ENCODE measurements at places on chromosomes 3 and 15.

GRCh38 chr15:36970522-36970921, 129.8 kb downstream of the MEIS2 start:
- DNase-seq = no peak

GRCh38 chr15:75916978-75917377, 13.3 kb downstream of the FBXO22 start:
- DNase-seq = no peak

- peak; percentile 63 for DNase-seq
Observed at GRCh38 chr3:143040261-143040879, 39.0 kb downstream of the U2SURP start.

GRCh38 chr3:113232342-113232741, 21.0 kb downstream of the BOC start:
- no peak for DNase-seq

DNA sequence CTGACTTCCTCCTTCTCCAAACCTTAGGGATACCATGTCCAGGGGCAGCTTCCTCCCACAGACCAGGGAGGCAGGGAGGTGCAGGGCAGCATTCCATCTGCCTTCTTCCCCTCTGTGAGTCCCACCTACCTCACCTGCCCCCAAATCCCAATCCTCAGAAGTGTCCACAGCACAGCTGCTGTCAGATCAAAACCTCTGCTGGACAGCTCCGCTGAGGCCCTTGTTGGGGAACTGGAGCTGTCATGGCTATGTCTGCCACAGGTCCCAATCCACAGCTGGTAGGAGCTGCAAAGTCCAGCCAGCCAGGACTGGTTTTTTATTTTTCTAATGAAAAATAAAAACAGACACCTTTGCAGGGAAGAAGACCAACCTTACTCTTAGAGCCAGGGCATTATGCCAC, 40.7 kb upstream of the TBC1D21 start:
- DNase-seq = no peak

- DNase-seq = no peak
Observed at GRCh38 chr3:40753951-40754350, 229.2 kb downstream of the ZNF621 start.

- no peak for DNase-seq
Observed at GRCh38 chr3:176787506-176787905, 409.8 kb downstream of the TBL1XR1 start.

- DNase-seq = no peak
Observed at GRCh38 chr3:26029321-26029720, 239.4 kb downstream of the OXSM start.

DNA sequence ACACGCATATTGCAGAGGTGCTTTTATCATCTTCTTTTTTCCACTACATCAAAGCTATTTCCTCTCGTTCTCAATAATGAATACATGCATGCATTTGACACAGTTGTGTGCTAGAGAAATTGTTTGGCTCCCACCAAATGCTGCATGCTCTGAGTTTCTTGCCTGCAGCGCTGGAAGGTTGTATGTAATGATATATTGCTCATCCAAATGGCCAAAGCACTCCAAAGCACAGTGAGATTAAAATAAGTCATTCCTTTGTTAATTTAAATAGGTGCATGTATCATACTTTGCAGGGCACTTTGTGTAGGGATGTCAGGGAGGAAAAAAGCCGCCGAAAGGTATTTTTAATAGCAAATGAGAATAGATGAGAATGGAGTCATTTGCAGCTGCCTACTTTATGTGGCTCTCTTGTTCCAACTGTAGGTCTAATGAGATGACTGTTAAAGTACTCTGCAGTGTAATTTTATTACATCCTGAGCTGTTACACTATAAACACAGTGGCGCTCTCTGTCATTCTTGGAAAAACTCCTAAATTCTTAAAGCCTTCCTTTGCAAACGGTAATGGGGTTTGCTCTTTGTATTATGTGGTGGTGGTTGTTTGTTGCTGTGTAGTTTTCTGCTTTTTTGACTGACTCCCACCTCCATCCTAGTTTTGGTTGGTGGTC, 56.9 kb upstream of the SKOR1 start:
- no peak for DNase-seq

GRCh38 chr3:56989977-56990640, 70.4 kb upstream of the SPATA12 start:
- no peak for DNase-seq

DNA sequence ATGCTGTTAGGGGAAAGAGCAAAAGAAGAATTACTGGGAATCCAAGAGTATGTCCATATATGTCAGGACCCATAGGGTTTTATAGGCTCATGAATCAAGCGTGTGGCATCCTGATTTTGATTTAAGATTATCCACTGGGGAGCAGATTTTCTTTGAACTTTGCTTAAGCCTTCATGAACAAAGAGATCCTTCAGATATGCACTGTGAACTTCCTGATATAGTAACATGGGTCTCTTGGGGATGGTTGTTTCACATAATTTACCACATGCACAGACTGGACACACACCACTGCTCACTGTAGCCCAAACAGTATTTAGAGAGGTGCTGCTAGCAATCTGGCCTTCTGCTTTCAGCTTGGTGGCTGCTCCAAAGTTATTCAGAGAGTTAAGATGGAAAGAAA, 200.9 kb upstream of the ZPLD1 start:
- DNase-seq = peak; percentile 85

DNA sequence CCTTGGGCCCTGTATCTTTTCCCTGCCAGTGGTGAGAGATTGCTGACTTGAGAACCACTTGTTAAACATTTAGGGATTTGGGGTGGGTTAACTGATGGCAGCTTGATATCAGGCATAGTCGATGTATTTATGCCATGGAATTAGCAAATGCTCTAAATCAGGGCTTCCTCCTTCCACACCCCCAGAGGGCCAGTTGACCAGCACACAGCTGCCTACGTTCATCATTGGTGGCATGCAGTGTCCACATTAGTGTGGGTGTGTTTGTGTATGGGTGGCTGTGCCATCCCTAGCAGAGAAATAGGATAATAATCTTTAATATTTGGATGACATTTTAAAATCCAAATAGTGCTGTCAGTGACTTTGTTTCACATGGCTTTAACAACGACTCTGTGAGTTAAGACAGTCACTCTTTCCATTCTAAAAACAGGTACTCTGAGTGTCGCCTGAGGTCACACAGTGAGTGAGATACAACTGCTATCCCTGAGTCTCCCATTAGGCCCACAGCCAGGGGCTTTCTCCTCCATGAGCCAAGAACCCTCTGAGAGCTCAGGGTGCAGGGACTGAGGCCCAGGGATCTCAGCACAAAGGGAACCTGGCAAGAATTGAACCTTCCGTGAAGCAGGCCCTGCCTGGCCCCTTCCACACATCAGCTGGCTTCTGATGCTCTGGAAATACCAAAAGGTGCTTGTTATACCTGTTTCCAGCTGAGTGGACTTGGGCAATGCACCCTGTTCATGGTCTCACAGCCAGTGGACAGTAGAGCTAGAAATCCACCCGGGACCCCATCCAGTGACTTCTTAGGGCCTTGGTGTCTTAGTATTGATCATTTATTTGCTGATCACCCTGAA, 4.3 kb upstream of the LTF start:
- no peak for DNase-seq

DNA sequence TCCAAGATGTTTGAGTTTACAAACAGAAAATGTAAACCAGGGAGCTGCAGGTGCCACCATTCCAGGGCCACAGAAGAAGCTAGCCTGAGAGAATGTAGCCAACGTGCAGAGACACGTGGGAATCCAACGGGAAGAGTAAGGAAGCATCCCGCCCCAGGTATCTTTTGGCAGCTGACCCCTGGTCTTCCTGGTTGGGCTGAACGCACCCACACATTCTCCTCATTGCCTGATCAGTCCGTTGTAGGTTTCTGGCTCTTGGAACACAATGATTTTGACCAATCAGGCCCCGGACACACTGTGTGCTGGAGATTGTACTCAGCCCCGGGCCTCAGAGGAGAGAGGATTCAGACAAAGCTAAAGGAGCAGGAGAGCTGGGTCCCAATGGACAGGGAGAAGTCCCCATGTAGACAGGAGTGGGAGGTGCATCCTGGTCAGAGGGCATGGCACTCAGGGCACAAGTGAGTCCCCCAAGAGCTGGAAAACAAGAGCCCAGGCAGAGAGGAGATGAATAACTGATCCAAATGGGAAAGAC, 102.3 kb downstream of the TPRA1 start:
- DNase-seq = no peak

GRCh38 chr3:144308396-144308795, 336.8 kb downstream of the DIPK2A start:
- no peak for DNase-seq

DNA sequence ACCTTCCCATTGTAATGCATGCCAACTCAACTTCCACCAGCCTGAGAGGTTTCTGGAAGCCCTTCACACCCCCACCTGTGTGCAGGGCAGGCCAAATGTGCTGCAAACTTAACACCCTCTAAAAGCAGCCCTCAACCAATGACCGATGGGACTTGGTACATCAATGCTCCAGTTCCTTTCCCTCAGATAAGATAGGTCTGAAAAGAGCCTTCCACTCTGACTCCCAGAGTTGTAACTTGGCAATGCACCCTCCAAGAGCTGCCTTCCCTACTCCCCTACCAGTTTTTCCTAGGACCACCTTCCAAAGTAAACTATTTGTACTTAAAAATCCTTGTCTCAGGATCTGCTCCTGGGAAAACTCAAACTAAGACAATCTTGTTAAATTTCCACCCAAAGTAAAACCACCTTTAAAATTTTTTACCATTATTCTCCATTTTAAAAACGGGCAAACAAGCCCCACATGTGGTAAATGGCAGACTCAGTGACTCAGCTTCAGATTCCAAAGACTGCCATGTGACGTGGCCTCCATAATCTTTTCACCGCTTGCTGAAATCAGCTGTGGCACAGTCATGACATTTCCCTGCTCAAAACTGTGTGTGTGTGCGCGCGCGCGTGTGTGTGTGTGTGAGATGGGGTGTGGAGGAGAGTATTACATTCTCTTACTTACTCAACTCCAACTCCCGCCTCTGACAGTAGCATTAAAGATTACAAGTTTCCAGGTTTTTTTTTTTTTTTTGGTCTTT, 17.2 kb downstream of the RASGRP1 start:
- DNase-seq = no peak

DNA sequence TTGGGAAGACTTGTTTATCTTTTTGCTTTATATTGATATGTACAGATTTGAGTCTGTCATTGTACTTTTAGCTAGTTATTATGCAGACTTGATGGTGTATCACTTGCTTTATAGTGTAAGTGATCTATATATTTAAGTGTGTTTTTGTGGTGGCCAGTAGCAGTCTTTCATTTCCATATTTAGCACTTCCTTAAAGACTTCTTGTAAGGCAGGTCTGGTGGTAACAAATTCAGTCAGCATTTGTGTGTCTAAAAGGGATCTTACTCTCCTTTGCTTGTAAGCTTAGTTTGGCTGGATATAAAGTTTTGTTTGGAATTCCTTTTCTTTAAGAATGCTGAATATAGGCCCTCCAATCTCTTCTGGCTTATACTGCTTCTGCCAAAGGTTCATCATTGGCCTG, 322.5 kb upstream of the EPHA6 start:
- DNase-seq = no peak

GRCh38 chr15:84982301-84982920, 755 bp downstream of the PDE8A start:
- DNase-seq = no peak

DNA sequence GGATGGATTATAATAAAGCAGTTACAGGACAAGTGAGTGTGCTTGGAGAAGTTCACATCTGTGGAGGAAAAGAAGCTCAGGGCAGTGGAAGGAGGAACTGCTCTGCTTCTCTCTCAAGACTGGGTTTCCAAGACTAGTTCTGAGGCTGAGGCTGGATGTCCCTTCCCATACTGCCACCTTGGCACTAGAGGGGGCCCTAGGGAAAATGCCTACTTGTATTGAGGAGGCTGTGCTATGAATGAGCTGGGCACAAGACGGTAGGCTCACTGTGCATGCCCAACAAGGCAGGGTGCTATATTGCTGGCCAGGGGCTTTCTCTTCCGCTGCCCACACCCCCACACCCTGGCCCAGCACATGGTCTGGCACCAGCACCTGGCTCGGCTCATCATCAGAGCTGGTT, 65.2 kb downstream of the SLCO2A1 start:
- peak; percentile 45 for DNase-seq

GRCh38 chr3:185330644-185331043, 32.3 kb upstream of the MAP3K13 start:
- no peak for DNase-seq

DNA sequence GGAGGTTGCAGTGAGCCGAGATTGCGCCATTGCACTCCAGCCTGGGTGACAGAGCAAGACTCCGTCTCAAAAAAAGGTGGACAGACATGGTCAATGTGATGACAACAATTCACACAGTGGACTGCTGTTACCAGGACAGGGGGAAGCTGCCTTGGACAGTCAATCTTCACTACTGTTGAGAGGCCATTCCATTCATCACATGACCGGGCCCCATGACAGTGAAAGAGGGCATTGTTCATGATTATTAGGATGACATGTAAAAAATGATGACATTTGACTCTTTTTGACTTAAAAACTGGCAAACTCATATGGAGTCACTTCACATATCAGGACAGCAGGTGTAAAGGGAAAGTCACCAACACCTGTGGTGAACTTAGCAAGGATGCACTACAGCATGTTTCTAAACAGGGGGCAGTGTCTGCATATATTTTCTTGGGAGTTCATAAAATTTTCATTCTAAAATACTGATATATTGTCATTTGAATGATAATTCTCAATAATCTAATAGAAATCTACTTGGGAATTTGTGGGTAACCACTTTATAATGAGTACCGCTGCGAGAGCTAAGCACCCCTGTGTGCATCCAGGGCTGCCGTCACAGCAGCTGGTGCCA, 34.2 kb upstream of the LDHAL6B start:
- no peak for DNase-seq

DNA sequence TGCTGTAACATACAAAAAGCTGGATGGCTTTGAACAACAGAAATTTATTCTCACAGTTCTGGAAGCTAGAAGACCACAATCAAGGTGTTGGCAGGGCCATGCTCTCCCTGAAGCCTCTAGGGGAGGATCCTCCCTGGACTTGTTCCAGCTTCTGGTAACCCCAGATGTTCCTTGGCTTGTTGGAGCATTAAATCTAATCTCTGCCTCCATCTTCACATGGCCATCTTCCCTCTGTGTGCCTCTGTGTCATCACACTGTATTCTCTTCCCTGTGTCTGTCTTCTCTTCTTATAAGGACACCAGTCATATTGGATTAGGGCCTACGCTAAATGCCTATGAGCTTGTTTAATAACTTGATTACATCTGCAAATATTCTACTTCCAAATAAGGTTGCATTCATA, 109.5 kb downstream of the STAG1 start:
- no peak for DNase-seq

DNA sequence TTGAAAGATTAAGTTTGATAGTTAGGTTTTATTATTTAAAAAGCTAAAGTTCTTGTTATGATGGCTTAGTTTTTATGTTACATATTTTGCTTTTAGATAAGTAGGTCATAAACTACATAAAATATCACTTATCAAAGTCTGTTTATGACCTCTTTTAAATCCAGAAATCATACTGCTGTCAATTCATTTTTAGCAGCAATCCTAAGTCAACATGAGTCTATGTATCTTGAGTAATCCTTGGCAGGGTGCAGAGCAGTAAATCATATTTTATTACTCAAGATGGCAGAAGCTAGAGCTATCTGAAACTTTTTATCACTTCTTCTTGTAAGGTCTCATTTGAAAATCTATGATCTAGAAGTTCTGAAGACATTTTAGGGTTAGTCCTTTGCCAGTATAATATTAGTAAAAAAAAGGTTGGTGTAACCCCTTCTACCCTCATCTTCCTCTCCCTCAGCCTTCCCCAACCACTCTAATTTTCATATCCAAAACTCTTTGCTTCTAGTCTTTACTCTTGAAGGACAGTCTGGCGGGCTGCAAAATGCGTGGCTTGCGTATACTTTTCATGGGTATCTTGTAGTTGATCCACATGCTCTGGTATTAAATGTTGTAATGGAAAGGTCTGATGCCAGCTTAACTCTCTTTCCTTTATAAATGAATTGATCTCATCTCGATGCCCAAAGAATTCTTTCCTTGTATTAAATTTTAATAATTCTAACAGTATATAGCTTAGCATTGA, 134.0 kb upstream of the THRB start:
- DNase-seq = no peak
